ENCODE measurements at places on chromosomes 2 and 18.
A peak's percentile ranks its signal among the peaks of the same experiment; 100 is the strongest.

DNA sequence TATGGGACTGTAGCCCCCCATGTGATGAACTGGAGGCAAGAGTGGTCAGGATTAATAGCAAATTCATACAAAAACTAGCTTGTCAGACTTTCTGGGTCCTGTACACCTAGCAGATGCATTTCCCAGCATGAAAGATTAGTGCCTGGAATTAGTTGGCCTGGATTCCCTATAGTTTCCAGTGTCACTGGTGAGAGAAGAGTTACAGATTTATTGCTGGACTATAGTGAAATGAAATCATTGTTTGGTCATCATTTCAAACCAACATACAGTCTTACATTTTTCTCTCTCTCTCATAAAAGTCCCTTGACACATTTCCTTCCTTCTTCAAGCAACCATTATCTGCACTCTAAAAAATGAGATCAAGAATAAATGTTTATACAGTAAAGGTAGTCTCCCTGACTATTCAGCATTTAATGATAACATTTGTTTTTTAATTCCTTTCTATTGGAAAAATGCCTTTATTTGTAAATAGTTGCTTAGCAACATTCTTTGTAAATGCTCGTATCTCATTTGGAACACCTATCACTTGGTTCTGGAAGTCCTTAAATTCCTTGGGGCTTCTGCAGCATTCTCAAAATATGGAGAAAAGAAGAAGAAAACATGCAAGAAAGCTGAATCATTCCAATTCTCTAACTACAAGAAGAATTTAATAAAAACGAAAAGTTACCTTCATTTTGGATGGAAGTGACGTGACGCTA is 144.4 kb downstream of the MREG start:
- no peak for DNase-seq

DNA sequence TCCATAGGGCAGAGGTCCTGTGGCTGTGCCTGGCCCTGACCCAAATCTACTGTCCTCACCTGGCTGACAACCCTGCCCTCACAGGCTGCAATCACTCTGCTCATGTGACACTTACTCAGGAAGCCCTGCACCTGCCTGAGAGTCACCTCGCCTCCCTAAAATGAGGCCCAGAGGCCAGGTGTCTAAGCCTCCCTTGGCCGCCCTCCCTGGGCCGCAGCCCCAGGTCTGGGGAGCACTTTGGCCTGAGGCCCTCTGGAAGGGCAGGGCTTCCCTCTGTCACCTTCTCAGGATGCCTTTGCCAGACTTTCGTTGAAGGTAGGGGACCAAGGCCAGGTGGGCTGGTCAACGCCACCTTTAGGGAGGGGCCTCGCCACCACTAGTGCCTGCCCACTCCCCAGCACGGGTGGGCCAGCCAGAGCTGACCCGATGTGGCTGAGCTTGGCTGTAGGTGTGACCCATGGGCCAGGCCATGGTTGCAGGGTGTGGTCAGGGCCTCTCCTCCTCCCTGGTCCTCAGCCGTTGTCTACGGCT is 6.1 kb upstream of the GPC1 start:
- DNase-seq, result no peak

DNA sequence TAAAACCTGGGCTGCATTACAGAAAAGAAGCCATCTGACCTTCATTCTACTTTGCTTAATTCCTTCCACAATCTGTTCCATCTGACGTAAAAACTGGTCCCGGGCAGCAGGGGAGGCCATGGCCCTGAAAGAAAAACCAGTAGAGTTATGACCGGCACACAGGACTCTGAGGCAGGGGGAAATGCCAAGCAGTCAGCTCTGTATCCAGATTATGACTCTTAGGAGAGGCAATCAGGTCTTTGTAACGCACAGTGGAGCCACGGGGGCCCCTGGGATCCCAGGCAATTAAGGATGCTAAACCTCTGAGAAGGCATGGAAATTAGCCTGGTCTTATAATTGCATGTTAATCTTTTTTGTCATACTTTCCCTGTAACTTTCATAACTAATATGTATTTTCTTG is 78.4 kb downstream of the CCDC93 start:
- DNase-seq, result no peak

- DNase-seq, result peak; percentile 72
Observed at GRCh38 chr2:85753525-85754312, at the start of gene ATOH8. ATOH8 (plus strand) TSS chr2:85753991; CDS start chr2:85754190, 199 bp downstream.

- no peak for DNase-seq
Observed at GRCh38 chr2:233756429-233757081, 3.5 kb upstream of the UGT1A1 start.

GRCh38 chr2:70748002-70748784 is 19.8 kb downstream of the ADD2 start:
- DNase-seq, result no peak

DNA sequence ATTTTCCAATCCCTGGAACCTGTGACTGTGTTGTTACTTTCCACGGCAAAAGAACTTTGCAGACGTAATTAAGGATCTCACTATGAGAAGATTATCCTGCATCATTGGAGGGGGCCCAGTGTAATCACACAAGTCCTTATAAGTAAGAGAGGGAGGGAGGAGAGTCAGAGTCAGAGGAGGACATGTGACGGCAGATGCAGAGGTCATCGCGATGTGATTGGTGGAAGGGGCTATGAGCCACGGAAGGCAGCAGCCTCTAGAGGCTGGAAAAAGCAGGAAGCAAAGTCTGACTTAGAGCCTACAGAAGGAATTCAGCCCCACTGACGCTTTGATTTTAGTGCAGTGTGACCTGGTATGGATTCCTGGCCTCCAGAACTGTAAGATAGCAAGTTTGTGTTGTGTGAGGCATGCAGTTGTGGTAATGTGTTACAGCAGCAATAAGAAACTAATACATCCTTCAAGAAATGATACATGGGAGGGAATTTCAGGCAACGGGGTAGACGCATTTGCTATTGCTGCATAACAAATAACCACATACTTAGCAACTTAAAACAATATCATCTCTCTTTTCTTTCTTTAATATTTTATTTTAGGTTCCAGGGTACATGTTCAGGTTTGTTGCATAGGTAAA is 112.7 kb upstream of the SERPINE2 start:
- DNase-seq, result peak; percentile 88

DNA sequence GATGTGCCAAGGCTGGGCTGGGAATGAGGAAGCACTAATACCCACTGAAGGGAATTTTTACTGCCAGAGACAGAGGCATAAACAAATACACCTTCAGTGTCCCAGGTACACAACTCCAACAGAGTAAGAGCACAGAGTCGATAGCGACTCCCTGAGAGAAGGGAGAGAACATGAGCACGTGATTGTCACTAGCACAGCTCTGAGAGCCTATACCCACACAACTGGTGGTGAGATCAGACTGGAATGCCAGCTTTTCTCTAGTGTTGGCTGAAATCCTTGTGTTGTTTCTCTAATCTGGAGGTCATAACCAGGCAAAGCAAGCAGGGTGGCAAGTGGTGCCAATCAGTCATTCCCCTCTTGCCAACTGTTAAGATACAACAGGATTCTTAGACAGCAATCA is 377.2 kb downstream of the CNTNAP5 start:
- DNase-seq, result no peak

DNA sequence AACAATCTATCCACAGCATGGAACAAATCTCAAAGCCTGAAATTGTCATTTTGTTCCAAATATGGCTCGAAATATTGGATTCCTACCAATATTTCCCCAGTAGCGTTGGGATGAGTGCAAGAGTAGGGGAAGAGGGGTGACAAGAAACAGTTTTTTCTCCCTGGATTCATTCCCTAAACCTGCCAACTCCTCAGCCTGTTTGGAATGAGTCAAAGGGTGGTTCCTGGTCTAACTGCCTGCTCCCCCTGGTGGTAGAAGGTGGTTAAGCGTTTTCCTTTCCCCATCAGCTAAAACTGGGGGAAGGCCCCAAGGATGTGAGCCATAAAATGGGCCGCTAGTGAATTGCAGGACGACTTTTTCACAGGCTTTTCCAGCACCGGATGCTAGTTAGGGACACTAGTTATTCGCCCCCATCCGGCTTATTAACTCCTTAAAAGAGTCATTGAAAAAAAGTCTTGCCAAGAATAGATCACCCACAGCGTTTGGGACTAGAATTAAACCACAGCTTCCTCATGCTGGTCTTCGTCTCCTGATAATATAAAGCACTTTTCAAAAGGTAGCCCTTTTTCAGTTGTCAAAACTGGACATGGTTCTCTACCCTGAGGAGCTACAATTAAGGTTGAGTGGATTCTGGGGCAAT is 72.5 kb downstream of the DHRS9 start:
- peak; percentile 61 for DNase-seq

DNA sequence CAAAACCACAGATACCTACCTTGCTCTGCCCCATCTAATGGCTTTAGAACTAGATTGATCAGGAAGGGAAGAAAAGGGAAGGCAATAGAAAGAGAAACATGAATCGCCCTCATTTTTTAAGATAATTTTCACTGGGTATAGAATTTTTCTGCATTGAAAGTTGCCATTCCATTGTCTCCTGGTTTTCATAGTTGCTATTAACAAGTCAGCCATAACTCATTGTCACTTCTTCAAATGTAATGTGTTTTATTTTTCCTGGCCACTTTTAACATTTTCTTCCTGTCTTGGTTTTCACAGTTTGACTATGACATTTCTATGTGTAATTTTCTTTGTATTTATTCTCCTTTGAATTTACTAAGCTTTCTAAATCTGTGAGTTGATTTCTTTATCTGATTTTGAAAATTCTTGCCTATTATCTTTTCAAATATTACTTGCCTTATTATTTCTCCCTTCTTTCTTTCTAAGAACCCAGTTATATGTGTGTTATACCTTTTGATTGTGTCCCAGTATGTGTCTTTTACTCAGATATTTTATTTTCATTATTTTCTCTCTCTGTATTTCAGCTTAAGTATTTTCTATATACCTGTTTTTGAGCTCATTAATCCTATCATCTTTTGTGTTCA is 85.5 kb upstream of the GLI2 start:
- DNase-seq, result peak; percentile 8

DNA sequence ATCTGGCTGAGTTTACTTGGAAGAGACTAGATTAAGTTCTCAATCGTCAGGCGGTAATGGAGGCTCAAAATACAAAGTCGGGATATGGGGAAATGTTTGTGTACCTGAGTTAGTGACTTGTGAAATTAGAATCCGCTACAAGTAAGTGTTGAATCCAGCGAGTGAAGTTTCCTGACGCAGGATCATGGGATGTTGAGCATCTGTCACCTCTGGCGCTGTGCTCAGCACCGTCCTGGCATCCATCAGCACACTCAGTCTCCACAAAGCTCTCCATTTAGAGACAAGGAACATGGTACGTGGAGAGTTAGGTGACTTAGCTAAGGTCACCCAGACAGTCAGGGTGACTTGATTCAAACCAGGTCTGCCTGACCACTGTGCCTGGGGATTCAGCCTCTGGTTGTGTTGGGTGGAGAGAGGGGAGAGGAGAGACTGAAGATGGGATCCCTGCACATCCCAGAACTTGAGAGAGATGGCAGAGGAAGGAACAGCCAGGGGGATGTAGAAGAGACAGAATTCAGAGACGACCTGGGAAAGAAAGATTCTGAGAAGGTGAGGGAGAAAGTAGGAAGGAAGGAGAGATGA is 251.2 kb downstream of the ACKR3 start:
- no peak for DNase-seq

DNA sequence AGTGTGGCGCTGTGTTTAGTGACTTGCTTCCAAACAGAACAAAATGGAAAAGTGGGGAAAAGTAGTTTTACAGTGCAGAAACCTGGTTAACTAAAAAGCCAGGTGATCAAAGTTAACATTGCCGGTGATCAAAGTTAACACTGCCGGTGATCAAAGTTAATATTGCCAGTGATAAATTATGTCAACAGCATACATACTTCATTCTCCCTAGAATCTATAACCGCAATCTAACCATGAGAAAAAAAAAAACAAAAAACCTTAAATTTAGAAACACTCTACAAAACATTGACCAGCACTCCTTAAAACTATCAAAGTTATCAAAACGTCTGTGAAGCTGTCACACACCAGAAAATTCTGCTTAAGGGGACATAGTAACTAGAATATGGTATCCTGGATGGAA is 18.6 kb downstream of the MAP4K3 start:
- no peak for DNase-seq

Measured in mesenchymal stem cell (in vitro differentiated cells and primary cell).